HCT116 (cell line): ENCODE measurements at places on chromosomes 5 and 9. TPM values are rescaled to one million over a fixed set of nuclear protein-coding genes. Genes with fewer than 3 reads are reported as not detected.

DNA sequence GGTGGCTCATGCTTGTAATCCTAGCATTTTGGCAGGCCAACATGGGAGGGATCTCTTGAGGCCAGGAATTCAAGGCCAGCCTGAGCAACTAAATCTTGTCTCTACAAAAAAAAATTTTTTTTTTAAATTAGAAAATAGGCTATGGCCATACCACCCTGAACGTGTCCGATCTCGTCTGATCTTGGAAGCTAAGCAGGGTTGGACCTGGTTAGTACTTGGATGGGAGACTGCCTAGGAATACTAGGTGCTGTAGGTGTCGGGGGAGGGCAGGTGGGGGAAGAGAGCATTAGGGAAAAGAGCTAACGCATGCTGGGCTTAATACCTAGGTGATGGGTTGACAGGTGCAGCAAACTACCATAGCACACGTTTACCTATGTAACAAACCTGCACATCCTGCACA is 39.5 kb downstream of the DDX4 start:
- H3K27me3 ChIP-seq: no peaks in the 10 kb centered on the region
- H3K4me1 ChIP-seq: no peaks in the 10 kb centered on the region

CTNND2 gene
- not detected for total RNA-seq

- H3K4me1 ChIP-seq: no peaks in the 10 kb centered on the region
- no peaks in the 10 kb centered on the region for H3K27me3 ChIP-seq
- no peak overlapping the region for H3K27ac ChIP-seq
These were observed 24.7 kb upstream of the TAS2R1 start for GRCh38 chr5:9654886-9655285.

DNA sequence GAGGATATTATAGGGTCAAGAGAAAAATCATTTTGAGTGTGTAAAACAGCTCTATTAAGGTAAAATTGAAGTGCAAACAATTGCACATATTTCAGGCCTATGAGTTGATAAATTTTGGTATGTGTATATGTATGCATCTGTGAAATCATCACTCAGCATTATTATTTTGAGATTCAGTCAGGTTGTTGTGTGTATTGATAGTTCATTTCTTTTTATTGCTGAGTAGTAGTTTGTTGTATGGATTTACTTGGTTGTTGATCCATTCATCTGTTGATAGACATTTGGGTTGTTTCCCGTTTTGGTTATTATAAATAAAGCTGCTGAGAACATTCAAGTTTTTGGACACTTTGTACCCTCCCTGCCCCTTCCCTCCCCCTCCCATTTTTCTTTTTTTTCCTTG is 50.3 kb downstream of the RAB24 start:
- peaks cover 1% of the 10 kb centered on the region; the same call in 1 of the 2 replicates for H3K36me3 ChIP-seq
- H3K27me3 ChIP-seq: no peaks in the 10 kb centered on the region
- DNase-seq: no peak

GRCh38 chr9:133035669-133036068 is 4.9 kb downstream of the GTF3C5 start:
- no peaks in the 10 kb centered on the region for H3K27me3 ChIP-seq
- no peak overlapping the region for H3K4me3 ChIP-seq
- H3K36me3 ChIP-seq: 0 out of 2 replicates have a peak, but pooled peaks cover 7% of the 10 kb centered on the region
- H3K4me1 ChIP-seq: peaks cover 3% of the 10 kb centered on the region; the same call in 1 of the 2 replicates
- no peak for DNase-seq
- no peak overlapping the region for H3K27ac ChIP-seq

- peaks cover 3% of the 10 kb centered on the region; the same call in 1 of the 2 replicates for H3K4me1 ChIP-seq
- H3K27ac ChIP-seq: no peak overlapping the region
- no peak overlapping the region for H3K4me3 ChIP-seq
- H3K27me3 ChIP-seq: no peaks in the 10 kb centered on the region
- H3K36me3 ChIP-seq: no peaks in the 10 kb centered on the region
- DNase-seq: no peak
These were observed 2.3 kb upstream of the SMIM33 start for GRCh38 chr5:139468421-139468931.

- no peaks in the 10 kb centered on the region for H3K27me3 ChIP-seq
- H3K36me3 ChIP-seq: no peaks in the 10 kb centered on the region
- H3K4me3 ChIP-seq: no peak overlapping the region
- no peaks in the 10 kb centered on the region for H3K4me1 ChIP-seq
- no peak for DNase-seq
These were observed 111.2 kb downstream of the ATPSCKMT start for GRCh38 chr5:10138395-10139057.

DNA sequence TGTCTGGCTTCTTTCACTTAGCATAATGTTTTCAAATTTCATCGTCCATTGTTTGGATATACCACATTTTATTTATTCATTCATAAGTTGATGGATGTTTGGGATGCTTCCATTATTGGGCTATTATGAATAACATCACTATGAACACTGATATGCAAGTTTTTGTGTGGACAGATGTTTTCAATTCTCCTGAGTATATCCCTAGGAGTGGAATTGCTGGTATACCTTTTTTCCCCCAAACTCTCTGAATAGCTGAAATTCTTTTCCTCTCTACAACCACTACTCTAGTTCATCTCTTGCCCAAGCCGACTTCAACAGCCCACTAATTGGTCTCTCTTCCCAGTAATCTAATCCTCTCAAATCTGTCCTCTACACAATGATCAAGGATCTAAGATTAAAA is 4.7 kb upstream of the ZFR start:
- no peak for DNase-seq
- peaks cover 4% of the 10 kb centered on the region for H3K4me1 ChIP-seq
- H3K36me3 ChIP-seq: no peaks in the 10 kb centered on the region

- no peaks in the 10 kb centered on the region for H3K36me3 ChIP-seq
- no peak overlapping the region for H3K4me3 ChIP-seq
- peaks cover 6% of the 10 kb centered on the region for H3K4me1 ChIP-seq
- no peak for DNase-seq
These were observed 6.6 kb upstream of the BARHL1 start for GRCh38 chr9:132575811-132576210.

DNA sequence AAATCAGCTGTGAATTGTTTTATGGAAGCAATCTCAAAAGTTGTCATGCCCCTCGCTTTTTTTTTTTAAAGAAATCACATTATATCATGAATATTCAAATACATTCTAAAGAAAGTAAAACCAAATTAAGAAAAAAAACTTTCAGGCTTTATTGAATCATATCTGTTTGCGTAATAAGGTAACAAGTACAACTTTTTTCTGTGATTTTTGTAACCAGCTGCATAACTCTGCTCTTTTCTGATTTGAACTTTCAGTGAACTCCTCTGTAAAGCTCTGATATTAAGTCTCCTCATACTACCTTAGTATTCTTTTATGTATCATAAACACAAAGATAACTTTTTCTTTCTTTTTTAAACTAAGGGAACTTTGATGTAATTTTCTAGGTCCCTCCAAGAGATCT is 65.3 kb downstream of the CWC27 start:
- H3K36me3 ChIP-seq: no peaks in the 10 kb centered on the region
- no peak overlapping the region for H3K4me3 ChIP-seq
- no peak for DNase-seq
- H3K27ac ChIP-seq: no peak overlapping the region
- no peaks in the 10 kb centered on the region for H3K27me3 ChIP-seq

- no peak within 1 kb of the TSS for H3K4me3 ChIP-seq
- peaks cover 30% of the 10 kb centered on the region for H3K27me3 ChIP-seq
- H3K4me1 ChIP-seq: no peaks in the 10 kb centered on the region
- DNase-seq: no peak
- no peak within 1 kb of the TSS for H3K27ac ChIP-seq
These were observed at the start of gene CSF1R for GRCh38 chr5:150085950-150086715. Gene CSF1R, minus strand, starts transcription at chr5:150086554. Its CDS starts 127 bp downstream, at chr5:150086427.

- no peak overlapping the region; the same call in 1 of the 2 replicates for H3K4me3 ChIP-seq
- no peaks in the 10 kb centered on the region for H3K36me3 ChIP-seq
- no peak overlapping the region for H3K27ac ChIP-seq
- no peaks in the 10 kb centered on the region for H3K27me3 ChIP-seq
- peak; percentile 38 for DNase-seq
- peaks cover 6% of the 10 kb centered on the region; the same call in 1 of the 2 replicates for H3K4me1 ChIP-seq
These were observed 99.7 kb upstream of the KIF2A start for GRCh38 chr5:62206150-62206829.

C5orf24 gene
- total RNA-seq: 46.9 TPM

EQTN gene
- not detected for total RNA-seq

DNA sequence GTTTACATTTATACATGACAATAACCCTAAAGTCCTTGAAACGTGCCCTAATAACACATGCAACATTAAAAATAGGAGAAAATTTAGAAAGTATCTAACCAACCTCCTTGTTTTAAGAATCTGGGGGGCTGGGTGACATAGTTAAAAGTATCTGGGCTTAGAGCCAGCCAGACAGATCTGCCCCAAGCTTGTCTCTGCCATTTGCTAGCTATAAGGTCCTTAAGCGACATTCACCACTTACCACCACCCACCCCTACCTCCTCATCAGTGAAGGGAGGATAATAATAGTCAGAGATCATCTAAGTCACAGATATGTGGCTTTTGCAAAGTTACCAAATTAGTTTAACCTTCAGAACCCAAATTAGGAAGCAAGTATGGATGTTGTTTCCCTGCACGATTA is 33.8 kb upstream of the CAST start:
- no peak overlapping the region for H3K27ac ChIP-seq
- peaks cover 12% of the 10 kb centered on the region for H3K4me1 ChIP-seq
- no peaks in the 10 kb centered on the region for H3K36me3 ChIP-seq
- H3K4me3 ChIP-seq: no peak overlapping the region
